ENCODE measurements at places on chromosomes 1 and 21. TPM values are rescaled to one million over a fixed set of nuclear protein-coding genes. Genes with fewer than 3 reads are reported as not detected.

Gene DFFB
- 9.5 TPM for total RNA-seq

- H3K27ac ChIP-seq: no peak overlapping the region
- DNase-seq: no peak
- H3K4me3 ChIP-seq: no peak overlapping the region
- H3K36me3 ChIP-seq: no peaks in the 10 kb centered on the region
- peaks cover 13% of the 10 kb centered on the region for H3K4me1 ChIP-seq
Observed at GRCh38 chr1:909861-910310, 13.8 kb upstream of the SAMD11 start.

DNA sequence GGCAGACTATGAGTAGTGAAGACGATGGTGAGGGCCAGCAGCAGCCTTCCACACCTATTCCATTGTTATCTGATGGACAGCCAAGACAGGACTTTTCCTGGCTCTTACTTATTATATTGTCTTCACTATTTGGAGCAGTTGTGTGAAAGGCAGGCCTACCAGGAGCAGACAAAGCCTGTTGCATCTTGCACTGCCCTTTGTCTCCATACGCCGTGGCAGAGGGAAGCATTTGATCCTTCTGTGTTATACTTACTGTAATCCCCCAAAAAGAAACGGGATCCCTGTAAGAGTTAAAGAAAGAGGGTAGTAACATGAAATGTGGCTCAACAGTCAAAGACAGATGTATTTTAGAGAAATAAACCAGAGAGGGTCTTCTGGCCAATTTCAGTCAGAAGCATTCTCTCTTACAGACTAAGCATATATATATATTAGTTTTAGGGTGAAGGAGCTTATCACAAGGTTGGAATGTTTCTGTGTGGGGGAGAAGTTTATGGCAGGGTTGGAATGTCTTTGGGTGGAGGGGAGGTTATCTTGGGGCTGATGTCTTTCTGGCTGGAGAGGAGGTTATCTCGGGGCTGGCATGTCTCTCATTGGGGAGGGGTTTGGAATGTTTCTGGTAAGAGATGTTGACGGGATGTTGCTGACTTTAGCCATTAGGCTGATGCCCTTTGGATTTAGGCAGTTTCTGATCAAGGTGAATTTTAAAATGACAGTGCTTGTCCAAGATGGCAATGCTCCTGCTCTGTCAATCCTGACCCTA is 23.4 kb upstream of the HSD3B1 start:
- DNase-seq: no peak
- H3K36me3 ChIP-seq: no peaks in the 10 kb centered on the region
- no peaks in the 10 kb centered on the region for H3K4me1 ChIP-seq
- H3K4me3 ChIP-seq: no peak overlapping the region
- H3K27me3 ChIP-seq: peaks cover 4% of the 10 kb centered on the region
- H3K27ac ChIP-seq: no peak overlapping the region

DNA sequence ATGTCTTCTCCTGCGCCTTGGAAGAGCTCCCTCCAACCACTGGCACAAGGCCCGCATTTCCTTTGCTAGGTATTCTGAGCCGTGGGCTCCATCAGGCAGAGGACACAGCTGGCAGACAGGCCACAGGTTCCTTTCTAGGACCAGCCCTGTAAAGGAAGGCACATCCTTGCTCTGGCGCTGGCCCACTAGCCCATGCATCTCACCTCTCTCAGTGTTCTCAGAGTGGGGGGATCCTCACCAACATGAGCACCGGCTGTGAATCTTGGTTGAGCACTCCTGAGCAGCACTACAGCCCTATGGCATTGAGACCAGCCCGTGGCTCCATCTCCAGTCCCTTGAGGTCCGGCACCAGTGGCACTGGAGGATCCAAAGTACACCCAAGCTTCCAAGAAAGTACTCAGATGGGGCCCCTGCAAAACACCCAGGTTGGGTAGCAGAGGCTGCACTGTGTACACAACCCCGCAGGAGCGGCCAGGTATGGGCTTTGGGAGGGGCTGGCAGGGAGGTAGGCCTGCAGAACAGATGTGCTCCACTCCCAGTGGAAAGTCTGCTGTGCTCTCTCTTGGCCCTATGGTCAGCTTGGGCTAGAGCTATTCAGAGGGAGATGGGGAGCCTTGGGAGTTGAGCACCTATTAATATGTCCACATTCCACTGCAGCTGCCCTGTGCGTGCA is 47.1 kb upstream of the PLPPR5 start:
- H3K36me3 ChIP-seq: no peaks in the 10 kb centered on the region
- no peak overlapping the region for H3K4me3 ChIP-seq
- no peaks in the 10 kb centered on the region for H3K27me3 ChIP-seq
- H3K27ac ChIP-seq: no peak overlapping the region

DNA sequence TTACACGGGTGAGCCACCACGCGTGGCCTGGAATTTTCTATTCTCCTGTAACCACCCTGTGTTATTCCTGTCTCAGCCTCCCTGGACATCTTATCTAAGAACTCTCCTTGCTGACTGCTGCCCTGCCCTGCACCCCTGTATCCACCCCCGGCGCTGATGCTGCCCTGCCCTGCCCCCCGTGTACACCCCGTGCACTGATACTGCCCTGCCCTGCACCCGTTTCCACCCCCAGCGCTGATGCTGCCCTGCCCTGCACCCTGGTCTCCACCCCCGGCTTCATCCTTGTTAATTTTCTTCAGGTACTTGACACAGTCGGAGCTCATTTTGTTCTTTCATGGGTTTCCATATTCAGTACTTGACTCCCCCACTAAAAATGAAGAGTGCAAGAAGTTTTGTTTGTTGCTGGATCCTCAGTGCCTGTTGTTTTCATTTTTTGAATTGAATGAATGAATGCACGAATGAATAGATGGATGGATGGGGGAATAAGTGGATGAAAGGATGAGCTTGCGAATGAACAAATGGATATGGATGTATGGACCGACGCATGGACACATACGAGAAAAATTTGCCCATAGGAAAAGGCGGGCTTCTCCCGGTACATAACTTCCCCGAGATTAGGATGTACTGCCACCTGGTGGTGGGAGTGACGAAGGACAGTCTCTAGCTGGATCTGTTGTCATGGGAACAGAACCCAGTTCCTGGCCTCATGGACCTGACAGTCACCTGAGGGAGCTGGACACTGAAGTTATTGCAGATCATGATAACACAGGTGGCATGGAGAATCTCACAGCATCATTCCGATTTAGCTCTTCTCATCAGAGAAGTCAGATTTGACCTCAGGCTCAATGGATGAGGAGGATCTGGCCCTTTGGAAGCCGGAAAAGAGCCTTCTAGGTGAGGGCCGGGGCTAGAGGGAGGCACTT is 14.9 kb downstream of the AADACL4 start:
- DNase-seq: peak; percentile 72
- H3K36me3 ChIP-seq: no peaks in the 10 kb centered on the region
- H3K27ac ChIP-seq: no peak overlapping the region
- peaks cover 11% of the 10 kb centered on the region for H3K4me1 ChIP-seq
- peaks cover 13% of the 10 kb centered on the region for H3K27me3 ChIP-seq

DNA sequence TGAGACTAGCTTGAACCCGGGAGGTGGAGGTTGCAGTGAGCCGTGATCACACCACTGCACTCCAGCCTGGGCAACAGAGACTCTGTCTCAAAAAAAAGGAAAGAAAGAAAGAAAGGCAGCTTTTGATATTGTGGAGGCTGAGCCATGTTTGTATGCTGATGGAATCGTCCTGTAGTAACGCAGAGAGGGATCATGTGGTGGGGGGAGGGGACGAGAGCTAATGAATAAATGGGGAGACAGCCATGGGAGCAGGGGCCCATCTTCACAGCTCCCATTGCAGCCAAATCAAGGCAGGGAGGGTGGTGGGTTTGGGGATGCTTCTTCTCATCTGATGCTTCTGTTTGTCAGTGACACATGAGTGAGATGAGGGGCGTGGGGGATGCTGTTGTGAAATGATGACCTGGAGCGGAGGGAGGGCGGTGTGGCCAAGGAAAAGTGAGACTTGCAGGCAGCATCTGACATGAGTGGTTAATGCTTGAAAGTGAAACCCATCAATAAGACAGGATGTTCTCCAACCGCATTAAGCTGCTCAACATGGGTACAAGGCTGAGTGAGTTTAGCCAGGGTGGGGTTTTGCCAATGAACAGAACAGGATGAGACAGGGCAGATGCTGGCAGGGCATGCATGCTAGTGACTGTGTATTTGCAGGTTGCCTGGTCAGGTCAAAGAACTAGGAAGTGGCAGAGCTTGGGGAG is 16.7 kb downstream of the SPATA21 start:
- DNase-seq: peak; percentile 76
- H3K36me3 ChIP-seq: peaks cover 3% of the 10 kb centered on the region
- peaks cover 38% of the 10 kb centered on the region for H3K4me1 ChIP-seq
- peak overlapping the region; percentile 38 for H3K4me3 ChIP-seq
- H3K27me3 ChIP-seq: peaks cover 12% of the 10 kb centered on the region

- H3K4me3 ChIP-seq: no peak overlapping the region
- H3K36me3 ChIP-seq: no peaks in the 10 kb centered on the region
- no peaks in the 10 kb centered on the region for H3K27me3 ChIP-seq
- no peak overlapping the region for H3K27ac ChIP-seq
- no peaks in the 10 kb centered on the region for H3K4me1 ChIP-seq
- DNase-seq: no peak
Observed at GRCh38 chr1:83670909-83671565, 327.9 kb downstream of the TTLL7 start.
